ENCODE measurements at places on chromosomes 1 and 21. TPM values are rescaled to one million over a fixed set of nuclear protein-coding genes. Genes with fewer than 3 reads are reported as not detected.

- no peak overlapping the region for H3K27ac ChIP-seq
- no peaks in the 10 kb centered on the region for H3K4me1 ChIP-seq
- no peak for DNase-seq
- no peak overlapping the region for H3K4me3 ChIP-seq
- H3K36me3 ChIP-seq = no peaks in the 10 kb centered on the region
Measured at GRCh38 chr21:45858180-45858579, 123.4 kb upstream of the COL6A1 start.

- H3K27me3 ChIP-seq = no peaks in the 10 kb centered on the region
- peaks cover 5% of the 10 kb centered on the region for H3K4me1 ChIP-seq
- H3K4me3 ChIP-seq = no peak overlapping the region
- H3K27ac ChIP-seq = no peak overlapping the region
Measured at GRCh38 chr1:9787702-9788101, 36.1 kb downstream of the CLSTN1 start.

Gene KRTAP24-1
- not detected for total RNA-seq

- peaks cover 2% of the 10 kb centered on the region for H3K4me1 ChIP-seq
- no peaks in the 10 kb centered on the region for H3K27me3 ChIP-seq
- no peak overlapping the region for H3K4me3 ChIP-seq
- no peak overlapping the region for H3K27ac ChIP-seq
Measured at GRCh38 chr1:54460351-54460750, 54.2 kb upstream of the SSBP3 start.

DNA sequence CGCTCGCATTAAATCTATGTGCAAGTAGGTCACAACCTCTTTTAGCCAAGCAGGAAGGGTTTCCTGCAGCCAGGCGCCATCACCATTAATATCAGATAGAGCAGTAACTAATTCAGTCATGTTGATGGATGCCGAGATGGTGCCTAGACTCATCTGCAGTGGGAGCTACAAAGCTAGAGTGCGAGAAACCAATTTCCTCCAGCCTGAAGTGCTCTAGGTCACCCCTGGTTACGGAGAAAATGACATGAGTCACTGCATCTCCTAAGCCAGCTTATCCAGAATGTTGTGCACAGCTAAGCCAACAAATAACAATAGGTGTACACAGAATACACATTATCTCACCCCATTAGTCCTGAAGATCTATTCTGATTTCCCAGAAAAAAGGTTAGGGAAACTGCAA lies 36.0 kb downstream of the OVAAL start:
- H3K4me3 ChIP-seq = no peak overlapping the region
- H3K27me3 ChIP-seq = no peaks in the 10 kb centered on the region
- no peak for DNase-seq
- no peaks in the 10 kb centered on the region for H3K36me3 ChIP-seq

DNA sequence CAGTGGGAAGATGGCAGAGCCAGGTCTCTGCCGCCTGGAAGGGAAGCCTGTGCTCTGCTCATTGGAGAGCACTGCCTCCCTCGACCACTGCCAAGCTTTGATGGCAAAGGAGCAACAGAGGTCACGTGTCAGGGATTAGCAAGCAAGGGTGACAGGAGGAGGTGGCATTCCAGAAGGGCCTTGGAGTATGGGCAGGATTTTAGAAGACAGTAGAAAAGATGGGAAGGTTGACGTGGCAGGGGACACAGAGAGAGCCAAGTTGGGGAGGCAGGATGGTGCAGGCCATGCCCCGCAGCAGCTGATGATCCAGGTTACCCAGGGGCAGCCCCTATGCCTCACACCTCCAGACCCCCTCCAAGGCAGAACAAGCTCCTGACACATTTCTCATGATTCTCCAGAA lies 21.9 kb upstream of the LBR start:
- no peaks in the 10 kb centered on the region for H3K27me3 ChIP-seq
- no peak overlapping the region for H3K4me3 ChIP-seq
- no peak overlapping the region for H3K27ac ChIP-seq
- peaks cover 12% of the 10 kb centered on the region for H3K4me1 ChIP-seq

Gene PIK3CD
- 4.2 TPM for total RNA-seq

GRCh38 chr1:182146286-182146685 lies 84.8 kb upstream of the ZNF648 start:
- H3K27me3 ChIP-seq = no peaks in the 10 kb centered on the region
- H3K4me1 ChIP-seq = peaks cover 20% of the 10 kb centered on the region
- H3K36me3 ChIP-seq = no peaks in the 10 kb centered on the region

GRCh38 chr1:35261412-35262120 lies 6.9 kb upstream of the ZMYM4 start:
- peaks cover 9% of the 10 kb centered on the region for H3K4me1 ChIP-seq
- H3K27ac ChIP-seq = no peak overlapping the region
- no peaks in the 10 kb centered on the region for H3K36me3 ChIP-seq
- H3K4me3 ChIP-seq = no peak overlapping the region
- H3K27me3 ChIP-seq = no peaks in the 10 kb centered on the region
- DNase-seq = no peak

GRCh38 chr1:98763488-98764150 lies 102.1 kb downstream of the SNX7 start:
- no peak for DNase-seq
- H3K4me1 ChIP-seq = no peaks in the 10 kb centered on the region
- no peaks in the 10 kb centered on the region for H3K27me3 ChIP-seq
- H3K36me3 ChIP-seq = no peaks in the 10 kb centered on the region
- no peak overlapping the region for H3K27ac ChIP-seq

DNA sequence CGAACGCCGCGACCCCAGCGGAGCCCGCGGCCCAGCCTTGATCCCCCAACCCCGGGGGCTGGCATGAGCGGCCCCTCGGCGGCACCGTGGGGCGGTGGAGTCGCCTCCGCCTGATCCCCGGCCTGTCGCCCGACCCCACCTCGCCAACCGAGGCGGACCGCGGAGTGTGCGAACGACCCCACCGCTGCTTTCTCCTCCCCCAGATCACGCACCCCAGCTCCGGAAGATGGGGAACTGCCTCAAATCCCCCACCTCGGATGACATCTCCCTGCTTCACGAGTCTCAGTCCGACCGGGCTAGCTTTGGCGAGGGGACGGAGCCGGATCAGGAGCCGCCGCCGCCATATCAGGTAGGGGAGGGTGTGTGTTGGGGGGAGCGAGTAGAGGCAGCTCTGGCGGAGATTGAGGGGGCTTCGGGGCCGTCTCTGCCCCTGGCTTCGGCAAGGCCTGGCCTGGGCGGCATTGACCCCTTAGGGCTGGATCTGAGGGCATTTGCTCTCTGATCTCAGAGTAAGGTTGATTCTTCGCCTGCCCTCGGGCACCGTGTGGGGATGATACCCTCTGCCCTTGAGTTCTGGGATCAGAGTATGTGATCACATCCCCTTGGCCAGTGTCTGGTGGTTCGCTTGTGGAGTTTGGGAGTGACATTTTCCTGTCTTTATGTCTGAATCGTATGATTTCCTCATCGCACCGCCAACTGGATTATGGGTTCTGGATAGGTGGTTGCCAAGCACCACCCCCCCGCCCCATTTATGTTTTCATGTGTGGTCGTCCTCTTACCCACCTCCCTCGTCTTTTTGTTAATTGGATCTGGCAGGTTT lies 668 bp downstream of the RNF11 start:
- peaks cover 7% of the 10 kb centered on the region for H3K4me1 ChIP-seq
- peak; percentile 62 for DNase-seq
- H3K27ac ChIP-seq = peak overlapping the region; percentile 94
- H3K4me3 ChIP-seq = peak overlapping the region; percentile 96
- H3K27me3 ChIP-seq = no peaks in the 10 kb centered on the region
- no peaks in the 10 kb centered on the region for H3K36me3 ChIP-seq

Gene FAM229A
- 21.1 TPM for total RNA-seq

Gene HES5
- not detected for total RNA-seq

Gene PPIAL4G
- total RNA-seq = 0.05 TPM

GRCh38 chr1:172641492-172641891 lies 17.4 kb upstream of the FASLG start:
- H3K4me3 ChIP-seq = no peak overlapping the region
- no peak overlapping the region for H3K27ac ChIP-seq
- DNase-seq = no peak
- H3K36me3 ChIP-seq = no peaks in the 10 kb centered on the region

- H3K27ac ChIP-seq = no peak overlapping the region
- no peaks in the 10 kb centered on the region for H3K36me3 ChIP-seq
- peak; percentile 72 for DNase-seq
- peak overlapping the region; percentile 65 for H3K4me3 ChIP-seq
- peaks cover 3% of the 10 kb centered on the region for H3K4me1 ChIP-seq
Measured at GRCh38 chr1:6489799-6490180, 1.7 kb downstream of the PLEKHG5 start.

- H3K27ac ChIP-seq = no peak overlapping the region
- no peaks in the 10 kb centered on the region for H3K4me1 ChIP-seq
- no peaks in the 10 kb centered on the region for H3K27me3 ChIP-seq
Measured at GRCh38 chr1:187692799-187693198, 864.0 kb downstream of the PLA2G4A start.

GRCh38 chr1:207463571-207463970 lies 9.4 kb downstream of the CR2 start:
- no peak overlapping the region for H3K27ac ChIP-seq
- no peak for DNase-seq
- H3K4me1 ChIP-seq = no peaks in the 10 kb centered on the region
- H3K36me3 ChIP-seq = no peaks in the 10 kb centered on the region

Gene DCST1
- total RNA-seq = not detected

Gene RNASEL
- 10.8 TPM for total RNA-seq

Gene C1QB
- 117 TPM for total RNA-seq

Gene FNDC10
- 2.8 TPM for total RNA-seq

DNA sequence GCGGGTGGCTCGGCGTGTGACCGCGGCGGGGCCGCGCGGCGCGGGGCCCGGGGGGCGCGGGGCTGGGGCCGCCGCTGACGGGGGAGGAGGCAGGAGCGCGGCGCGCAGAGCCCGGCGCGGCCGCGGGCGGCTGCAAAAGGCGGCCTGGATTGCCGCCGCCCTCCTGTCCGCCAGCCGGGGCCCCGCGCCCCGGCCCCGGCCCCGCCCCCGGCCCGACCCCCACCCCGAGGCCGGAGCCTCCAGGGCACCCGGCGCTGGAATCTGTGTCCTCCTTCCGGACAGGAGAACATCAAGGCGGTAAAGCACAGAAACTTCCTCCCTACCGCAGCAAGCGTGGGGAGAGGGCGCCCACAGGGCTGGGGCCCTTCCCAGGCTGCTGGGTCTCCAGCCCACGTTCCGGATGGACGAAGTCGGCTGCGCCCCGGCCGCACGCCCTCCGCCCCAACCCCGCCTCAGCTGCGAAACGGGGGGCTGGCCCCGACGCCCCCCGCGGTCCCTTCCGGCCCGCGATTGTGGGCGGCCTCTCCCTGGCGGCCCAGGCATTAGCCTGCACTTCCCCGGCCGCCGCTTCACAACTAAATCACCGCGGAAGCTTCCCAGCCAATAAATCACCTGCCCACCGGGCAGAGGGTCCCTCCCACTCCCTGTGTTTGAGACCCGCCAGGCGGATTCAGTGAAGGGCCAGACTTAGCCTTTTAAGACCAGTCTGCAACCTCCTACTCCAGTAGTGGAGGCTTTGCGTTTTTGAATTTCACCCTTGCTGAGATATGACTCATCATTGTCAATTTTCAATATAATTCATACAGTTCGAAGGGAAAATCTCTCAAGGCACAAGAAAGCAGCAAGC lies 106.0 kb downstream of the SLC45A1 start:
- no peaks in the 10 kb centered on the region for H3K36me3 ChIP-seq
- peak; percentile 68 for DNase-seq
- no peaks in the 10 kb centered on the region for H3K27me3 ChIP-seq
- H3K4me1 ChIP-seq = peaks cover 25% of the 10 kb centered on the region

- no peaks in the 10 kb centered on the region for H3K36me3 ChIP-seq
- H3K27me3 ChIP-seq = no peaks in the 10 kb centered on the region
- no peak for DNase-seq
- H3K4me3 ChIP-seq = no peak overlapping the region
- no peak overlapping the region for H3K27ac ChIP-seq
Measured at GRCh38 chr1:155645648-155646047, 35.6 kb downstream of the MSTO1 start.

DNA sequence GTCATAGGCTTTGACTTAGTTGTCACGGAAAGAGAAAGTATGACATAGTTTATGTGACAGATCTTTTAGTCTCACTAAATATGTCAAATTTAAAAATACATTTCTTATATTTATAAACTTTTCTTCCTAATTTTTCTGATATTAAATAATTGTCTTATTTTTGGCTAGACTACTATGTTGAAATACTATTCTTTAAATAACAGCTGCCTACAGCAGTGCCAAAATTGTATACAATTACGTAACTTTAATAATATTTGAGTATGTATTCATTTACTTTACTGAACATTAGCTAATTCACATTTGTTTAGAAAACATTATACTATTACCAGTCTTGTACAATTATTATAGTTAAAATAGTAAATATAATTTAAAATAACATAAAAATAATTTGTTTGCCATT lies 137.4 kb downstream of the ADGRL4 start:
- no peaks in the 10 kb centered on the region for H3K27me3 ChIP-seq
- H3K36me3 ChIP-seq = no peaks in the 10 kb centered on the region
- H3K4me1 ChIP-seq = no peaks in the 10 kb centered on the region
- no peak overlapping the region for H3K27ac ChIP-seq

Gene KCNJ15
- 0.97 TPM for total RNA-seq

Gene DEDD
- total RNA-seq = 40.2 TPM

Gene RGS8
- total RNA-seq = 0.22 TPM

Gene CR2
- not detected for total RNA-seq

DNA sequence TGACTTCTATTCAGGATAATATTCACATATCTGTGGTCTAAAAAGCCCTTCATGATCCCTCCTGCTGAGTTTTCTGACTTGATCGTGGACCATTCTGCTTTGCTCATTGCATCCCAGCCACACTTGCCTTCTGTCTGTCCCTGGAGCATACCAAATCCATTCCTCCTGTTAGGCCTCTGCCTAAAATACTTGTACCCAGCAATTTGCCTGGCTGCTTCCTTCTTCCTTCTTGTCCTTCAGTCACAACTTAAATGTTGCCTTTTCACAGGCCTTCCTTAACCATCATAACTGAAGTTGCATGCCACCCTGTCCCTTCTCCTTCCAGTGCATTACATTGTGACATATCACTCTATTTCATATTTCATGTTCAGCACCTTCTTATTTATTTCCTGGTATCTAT lies 4.3 kb downstream of the CR2 start:
- DNase-seq = no peak
- no peaks in the 10 kb centered on the region for H3K27me3 ChIP-seq
- H3K36me3 ChIP-seq = no peaks in the 10 kb centered on the region

DNA sequence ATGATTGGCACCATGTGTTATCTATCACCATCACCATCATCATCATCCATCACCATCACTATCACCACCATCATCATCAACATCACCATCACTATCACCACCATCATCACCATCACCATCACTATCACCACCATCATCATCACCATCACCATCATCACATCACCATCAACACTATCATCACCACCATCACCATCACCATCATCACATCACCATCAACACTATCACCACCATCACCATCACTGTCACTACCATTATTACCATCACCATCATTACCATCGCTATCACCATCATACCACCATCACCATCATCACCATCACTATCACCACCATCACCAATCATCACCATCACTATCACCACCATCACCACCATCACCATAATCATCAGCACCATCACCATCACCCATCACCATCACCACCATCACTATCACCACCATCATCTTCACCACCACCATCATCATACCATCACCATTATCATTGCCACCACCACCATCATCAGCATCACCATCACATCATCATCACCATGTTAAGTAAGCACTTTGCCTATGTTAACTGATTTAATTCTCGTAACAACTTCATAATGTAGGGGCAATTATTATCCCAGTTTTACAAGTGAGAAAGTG lies 112.8 kb downstream of the LIPI start:
- H3K4me3 ChIP-seq = no peak overlapping the region
- H3K27me3 ChIP-seq = no peaks in the 10 kb centered on the region
